Stimulated activated CD8-positive, alpha-beta memory T cell treated with anti-CD3 and anti-CD28 coated beads, Interleukin-12 subunit alpha, Interleukin-12 subunit beta, amount 100 ng/mL, for 4 hours (primary cell): ENCODE measurements at places on chromosomes 1 and 21.
A peak's percentile ranks its signal among the peaks of the same experiment; 100 is the strongest.

GRCh38 chr1:15748264-15748663, 6.0 kb downstream of the TMEM82 start:
- DNase-seq, result no peak

GRCh38 chr1:190663962-190664361, 186.3 kb upstream of the BRINP3 start:
- DNase-seq, result no peak

GRCh38 chr1:52056937-52057231, 789 bp downstream of the BTF3L4 start:
- DNase-seq, result no peak

DNA sequence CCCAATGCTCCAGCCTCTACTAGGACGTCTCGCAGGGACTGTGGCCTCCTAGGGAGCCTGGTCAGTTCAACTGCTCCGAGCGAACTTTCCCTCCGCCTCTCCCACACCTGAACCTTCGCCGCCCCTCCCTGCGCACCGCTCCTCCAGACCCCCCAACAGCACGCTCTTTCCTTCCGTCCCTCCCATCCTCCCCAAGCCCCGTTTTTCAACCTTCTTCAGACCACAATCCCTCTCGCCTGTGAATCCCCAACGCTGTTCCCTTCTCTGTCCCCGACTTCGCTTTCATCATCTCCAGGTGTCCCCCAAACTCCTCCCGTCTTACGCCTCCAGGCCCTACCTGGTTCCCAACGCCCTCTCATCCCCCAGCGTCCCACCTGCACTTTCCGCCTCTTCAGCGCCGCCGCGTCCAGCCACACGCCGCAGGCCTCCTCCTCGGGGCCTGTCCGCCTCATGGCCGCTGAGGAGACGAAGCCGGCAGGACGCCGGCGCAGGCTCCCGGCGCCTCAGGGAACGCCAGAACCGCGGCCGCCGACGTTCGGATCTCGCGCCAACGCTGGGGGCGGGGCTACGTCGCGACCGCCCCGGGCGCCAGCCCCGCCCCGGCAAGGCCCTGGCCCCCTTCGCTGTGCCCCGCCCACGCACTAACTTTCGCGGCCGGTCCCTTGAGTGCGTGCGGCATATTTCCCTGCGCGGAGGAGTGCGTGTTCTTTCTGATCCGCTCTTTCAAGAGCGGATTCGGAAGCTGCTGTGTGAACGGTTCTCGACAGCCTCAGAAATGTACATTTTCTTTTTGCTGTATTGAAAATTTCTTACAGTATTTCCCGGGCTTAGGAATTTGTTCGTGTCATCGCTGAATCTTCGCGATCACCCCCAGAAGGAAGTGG, at the start of gene AUNIP:
Gene AUNIP, minus strand, starts transcription at position 552 of the 884 bp plus-strand sequence. Its CDS starts 100 bp downstream, at position 452.
- DNase-seq, result peak; percentile 83

GRCh38 chr1:70455291-70455690, 44.2 kb downstream of the CTH start:
- no peak for DNase-seq

DNA sequence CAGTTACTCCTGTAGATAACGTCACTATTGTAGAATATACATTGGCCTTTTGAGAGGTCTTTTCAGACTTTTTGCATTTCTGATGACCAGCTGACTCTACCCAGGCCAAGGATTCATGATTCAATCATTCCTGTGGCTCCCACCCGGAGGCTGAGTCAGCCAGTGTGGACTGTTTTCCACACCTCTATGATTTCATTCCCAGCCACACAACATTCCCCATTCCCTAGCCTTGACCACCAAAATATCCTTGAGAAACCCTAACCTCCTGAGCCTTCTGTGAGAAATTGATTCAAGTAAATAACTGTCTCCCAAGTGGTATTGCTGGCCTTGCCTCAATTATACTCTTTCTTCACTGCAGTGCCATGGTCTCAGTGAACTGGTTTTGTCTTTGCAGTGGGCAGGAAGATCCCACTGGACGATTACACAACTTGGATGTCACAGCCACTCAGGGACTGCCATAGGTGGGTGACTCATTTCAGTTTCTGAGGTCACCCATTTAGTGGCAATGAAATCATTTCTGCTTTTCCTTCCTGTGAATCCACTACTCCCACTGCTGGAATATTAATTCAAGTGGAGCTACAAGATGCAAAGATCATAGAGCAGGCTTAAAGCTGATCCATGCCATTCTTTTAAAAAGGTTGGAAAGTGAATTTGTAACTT, 518.6 kb upstream of the ZP4 start:
- DNase-seq, result no peak

- DNase-seq, result no peak
Observed at GRCh38 chr1:7186382-7187111, 401.3 kb downstream of the CAMTA1 start.

GRCh38 chr1:93907718-93908117, 1.5 kb downstream of the GCLM start:
- DNase-seq, result no peak

DNA sequence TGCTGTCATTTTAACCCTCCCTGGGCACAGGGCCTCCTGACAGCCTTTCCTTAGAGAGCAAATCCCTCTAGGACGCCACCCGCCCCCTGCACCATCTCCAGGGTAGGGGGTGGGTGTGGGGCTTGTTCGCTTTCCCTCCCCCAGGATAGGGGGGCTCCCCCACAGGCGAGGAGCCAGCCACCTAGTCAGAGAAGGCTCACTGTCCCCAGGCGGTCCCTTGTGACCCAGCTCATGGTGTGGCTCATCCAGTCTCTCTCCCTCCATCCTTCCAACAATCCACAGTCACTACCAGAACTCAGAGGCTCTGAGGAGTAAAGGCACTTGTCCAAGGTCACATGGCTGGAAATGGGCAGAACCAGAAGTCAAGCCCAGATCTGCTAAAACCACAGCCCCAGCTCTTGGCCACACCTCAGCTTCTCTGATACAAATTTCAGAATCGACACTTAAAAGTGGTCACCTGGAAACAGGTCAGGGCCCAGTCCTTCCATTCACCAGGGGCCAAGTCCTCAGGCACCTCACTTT, 89.8 kb downstream of the MRPL37 start:
- no peak for DNase-seq

DNA sequence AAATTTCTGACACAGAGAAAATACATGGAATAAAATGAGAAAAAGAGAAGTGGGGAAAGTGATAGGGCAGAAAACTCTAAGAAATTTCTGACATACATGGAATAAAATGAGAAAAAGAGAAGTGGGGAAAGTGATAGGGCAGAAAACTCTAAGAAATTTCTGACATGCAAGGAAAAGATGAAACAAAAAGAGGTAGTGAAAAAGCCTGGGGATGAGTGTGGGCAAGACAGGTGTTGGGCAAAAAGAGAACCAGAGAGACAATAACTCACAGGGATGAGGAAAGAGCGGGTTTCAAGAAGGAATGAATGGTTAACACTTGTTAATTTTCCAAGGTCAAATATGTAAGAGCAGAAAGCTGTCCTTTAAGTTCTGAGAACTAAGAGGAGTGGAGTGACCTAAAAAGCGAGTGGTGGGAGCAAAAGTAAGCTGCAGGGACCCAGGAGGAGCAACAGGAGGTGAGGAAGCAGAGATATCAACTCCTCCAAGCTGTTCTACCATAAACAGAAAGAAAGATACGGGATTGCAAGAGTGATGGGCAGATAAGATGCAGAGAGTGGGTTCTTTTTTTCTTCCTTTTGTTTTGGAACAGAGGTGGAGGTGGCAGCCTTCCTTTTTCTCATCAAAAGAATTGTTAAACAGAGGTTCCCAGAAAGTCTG, 29.9 kb upstream of the EXO1 start:
- no peak for DNase-seq

- DNase-seq, result no peak
Observed at GRCh38 chr1:29465755-29466154, 229.4 kb downstream of the PTPRU start.

DNA sequence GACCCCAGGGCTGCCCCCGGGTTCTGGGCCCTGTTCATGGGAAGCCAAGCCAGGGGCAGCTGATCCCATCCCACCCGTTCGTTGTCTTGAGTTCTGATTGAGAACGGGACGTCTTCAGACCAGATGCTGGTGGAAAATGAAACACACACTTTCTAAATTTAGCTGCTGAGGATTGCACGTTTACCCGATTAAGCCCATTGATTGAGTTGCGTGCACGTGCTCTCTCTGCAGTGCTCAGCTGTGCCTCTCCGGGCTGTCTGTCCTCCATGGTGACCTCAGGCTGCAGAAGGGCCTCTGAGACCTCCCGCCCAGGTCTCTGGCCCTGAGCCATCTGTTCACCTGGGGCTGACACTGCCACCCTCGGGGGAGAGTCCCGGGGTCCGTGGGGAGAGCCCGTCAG, 27.0 kb upstream of the PEX10 start:
- no peak for DNase-seq

GRCh38 chr21:44755227-44755626, 43.9 kb upstream of the TSPEAR start:
- no peak for DNase-seq

DNA sequence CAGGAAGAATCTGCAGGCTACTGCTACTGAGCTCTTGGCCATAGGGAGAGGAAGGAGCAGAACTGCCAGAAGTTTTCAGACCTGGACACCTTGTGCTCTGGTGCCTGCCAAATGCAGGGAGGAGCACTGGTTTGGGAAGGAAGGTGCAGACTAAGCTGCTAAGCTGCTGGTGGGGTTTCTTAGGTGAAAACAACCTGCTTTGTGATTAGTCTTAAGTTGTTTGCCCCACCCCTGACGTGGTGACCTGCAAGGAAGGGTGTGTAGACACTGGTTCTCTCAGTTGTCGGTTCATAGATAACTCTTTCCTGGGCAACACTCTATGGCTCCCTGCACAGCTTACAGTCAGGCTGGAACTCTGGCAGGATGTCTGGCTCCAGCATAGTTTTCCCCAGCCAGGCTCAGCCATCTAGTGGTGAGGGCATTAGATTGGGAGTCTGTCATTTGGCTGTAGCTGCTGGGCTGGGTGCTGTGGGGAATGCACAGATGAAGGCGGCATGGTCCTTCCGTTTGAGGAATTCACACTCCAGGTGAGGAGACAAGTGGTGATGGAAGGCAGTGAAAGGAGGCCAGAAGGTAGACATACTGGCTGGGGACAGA, 10.3 kb upstream of the S100A10 start:
- no peak for DNase-seq

DNA sequence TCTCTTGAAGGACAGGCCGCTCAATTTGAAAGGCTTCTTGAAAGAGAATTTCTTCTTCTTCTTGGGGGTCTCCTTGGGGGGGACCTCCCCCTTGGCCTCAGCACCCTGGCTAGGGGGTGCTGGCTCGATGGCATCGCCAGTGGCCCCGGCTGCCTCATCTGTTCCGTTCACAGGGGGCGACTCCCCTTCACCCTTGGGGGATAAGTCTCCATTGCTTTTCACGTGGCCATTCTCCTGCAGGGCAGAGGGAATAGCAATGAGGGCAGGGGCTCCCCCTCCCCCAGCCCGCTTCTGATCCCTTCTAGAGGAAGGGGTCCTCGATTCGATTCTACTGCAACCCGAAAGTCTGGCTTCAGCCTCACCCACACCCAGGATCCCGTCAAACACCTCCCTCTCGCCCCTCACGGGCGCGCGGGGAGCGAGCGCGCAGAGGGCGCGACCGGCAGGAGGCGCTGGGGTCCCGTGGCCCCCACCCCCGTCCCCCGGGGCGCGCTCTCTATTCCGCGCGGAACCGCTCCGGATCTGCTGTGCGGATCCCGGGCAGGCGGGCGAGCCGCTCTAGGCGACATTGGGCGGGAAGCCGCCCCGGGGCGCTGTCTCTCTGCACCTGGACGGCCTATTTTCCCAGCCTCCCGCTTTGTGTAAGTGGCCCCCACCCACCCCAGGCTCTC, 1.0 kb downstream of the MARCKSL1 start:
- peak; percentile 55 for DNase-seq

DNA sequence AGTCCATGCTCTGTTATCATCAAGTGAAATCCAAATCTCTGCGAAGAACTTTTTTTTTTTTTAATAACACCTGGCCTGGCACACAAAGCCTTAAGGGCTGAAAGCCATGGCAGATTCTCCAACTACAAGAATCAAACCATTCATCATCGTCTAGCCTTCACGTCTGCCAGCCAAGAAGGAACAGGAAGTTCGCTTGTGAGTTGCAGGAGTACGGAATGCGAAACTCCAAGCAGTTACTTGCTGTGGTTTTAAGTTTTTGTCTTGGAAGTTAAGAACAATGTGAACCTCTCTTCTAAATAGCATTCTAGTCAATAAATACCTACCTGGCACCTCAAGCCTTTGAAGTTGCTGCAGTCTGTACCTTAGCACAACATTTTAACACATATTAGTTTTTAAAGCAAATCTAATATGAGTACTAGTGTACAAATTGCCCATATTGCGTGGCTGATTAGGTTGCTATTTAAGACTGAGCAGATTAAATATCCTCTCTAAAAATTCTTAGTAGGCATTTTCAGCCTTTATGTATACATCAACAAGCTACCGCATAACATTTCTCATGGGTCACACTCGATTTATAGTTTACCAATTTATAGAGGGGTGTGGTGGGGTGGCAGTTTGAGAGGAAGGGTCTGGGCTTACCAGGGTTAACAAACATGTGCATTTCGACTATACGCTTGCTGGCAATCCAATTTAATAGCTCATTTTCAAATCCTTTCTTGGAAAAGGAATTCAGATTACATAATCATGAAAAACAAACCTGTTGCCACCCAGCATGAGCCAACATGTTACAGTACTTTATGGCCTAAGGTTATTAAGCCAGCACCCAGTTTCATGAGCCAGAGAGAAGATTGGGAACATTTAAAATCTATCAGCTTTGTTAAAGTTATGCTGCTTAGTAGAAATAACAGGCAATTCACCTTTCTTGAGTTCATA, 22.2 kb upstream of the PTPN14 start:
- no peak for DNase-seq

DNA sequence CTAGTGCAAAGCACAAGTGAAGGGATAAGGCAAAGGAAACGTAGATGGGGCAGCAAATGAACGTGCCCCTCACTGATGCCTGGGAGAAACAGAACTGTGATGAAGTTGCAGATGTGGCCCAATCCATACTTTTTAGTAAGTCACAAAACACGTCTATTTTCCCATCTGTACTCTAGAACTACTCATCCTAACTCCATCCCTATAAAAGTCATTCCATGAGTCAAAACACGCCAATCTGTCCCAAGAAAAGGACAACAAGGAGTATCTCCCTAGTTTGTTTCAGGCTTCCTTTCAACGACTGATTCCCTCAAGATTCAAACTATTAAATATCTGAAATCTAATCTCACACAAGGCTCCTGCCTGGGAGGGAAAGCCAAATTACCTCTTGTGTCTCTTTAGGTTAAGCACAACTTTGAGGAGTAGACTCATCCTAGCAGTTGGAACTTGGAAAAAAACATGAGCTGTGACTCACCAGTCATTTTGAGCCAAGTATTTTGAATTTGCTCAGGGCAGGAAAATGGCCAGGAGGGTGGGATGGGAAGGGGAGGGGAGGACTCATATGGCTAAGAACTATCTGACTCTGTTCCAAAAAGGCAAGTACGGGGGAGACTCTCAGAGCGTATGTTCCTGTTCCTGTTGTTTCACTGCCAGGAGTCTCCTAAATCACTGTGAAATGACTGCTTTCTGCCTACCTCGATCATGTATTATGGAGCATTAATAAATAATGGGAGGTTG, 214.5 kb upstream of the CAMK1G start:
- DNase-seq, result no peak

GRCh38 chr1:200909757-200910239, 15.1 kb downstream of the INAVA start:
- no peak for DNase-seq
